ENCODE measurements at places on chromosomes 6 and 20. TPM values are rescaled to one million over a fixed set of nuclear protein-coding genes. Genes with fewer than 3 reads are reported as not detected.

DNA sequence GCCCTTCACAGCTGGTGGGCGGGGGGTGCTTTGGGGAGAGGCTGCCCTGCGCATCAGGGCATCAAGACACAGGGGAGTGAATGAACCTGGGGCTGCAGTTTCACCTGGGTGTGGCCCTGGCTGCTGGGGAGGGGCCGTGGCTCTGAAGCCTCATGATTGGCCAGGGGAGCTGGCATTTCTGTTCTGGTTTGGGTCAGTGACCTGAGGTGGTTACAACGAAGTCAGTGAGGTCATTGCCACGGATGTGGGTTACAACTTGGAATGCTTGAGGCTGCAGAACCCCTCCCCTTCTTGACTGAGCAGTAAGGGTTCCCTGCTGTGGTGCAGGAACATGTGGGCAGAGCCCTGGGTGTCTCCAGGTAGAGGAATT, 3.0 kb downstream of the TCEA2 start:
- no peak for DNase-seq

DNA sequence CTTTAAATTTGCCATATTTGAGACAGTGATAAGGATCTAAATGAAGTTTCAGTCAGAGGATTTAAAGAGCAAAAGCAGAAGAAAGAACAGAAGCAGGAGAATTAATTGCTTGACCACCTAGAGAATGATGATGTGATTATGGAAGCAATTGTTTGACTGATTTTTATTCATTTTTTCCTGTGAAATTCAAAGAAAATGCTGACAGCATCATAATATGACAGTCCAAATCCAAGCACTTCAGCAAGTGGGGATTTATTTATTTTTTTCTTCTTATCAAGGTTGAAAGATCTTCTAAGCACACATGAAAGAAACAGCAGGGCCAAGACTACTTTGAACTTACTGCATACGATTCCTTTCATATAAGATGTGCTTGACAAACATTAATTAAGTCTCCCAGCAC, 125.2 kb downstream of the BMP2 start:
- DNase-seq = no peak

DNA sequence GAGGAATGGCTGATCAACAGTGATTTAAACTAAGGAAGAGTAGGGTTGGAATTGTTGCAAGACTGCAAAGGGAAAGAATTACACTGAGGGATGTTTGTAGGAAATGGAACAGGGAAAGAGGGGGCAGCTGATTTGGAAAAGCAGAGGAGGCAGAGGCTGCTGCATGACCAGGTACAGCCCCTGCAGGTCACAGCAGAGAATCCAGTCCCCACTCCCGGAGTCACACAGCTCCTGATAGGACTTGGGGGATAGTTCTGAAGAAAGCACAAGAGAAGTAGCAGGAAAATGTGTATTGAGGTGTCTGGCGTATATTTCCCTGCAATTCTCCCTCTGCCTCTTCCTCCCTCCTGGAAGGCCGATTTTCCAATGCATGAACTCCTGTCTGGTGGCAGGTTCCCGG, 92.5 kb upstream of the PDE10A start:
- DNase-seq = no peak

GRCh38 chr6:159594106-159594749, 98.8 kb downstream of the SOD2 start:
- DNase-seq = no peak

DNA sequence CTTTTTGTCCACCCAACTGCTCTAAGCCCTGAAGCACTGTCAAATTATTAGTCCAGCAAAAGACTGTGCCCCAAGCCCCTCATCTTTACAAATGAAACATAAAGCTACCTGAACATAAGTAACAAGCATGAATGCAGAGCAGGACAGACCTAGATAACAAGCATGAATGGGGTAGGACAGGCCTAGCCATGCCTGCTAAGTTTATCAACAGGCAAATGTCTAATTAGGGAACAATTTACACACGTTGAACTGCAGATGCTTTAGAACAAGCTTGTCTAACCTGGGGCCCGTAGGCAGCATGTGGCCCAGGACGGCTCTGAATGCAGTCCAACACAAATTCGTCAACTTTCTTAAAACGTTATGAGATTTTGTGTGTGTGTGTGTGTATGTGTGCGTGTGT, 13.6 kb downstream of the FBXO30 start:
- no peak for DNase-seq

- DNase-seq = no peak
Observed at GRCh38 chr20:3456648-3457047, 14.2 kb upstream of the ATRN start.

DNA sequence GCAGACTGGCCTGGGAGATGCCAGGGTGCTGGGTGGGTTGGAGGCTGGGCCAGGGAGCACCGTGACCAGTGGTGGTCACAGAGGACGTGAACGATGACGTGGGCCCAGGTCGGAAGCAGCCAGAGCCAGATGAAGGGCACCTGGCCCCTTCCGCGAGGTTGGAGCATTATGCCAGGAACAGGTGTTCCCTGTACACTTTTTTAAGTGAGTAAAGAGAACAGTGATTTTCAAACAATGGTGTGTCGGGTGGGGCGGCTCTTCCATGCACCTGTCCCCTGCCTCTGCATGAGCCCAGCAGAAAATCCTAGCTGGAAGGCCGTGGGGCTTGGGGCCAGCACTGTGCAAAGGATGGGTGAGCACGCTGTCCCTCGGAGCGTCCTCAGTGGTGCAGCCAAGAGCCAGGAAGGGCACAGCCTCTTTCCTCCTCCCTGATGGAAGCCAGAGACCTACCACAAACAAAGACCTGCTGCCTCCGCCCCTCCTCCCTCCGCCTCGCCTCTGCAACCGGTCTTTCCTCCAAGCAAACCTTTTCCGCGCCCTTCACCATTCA, 350.5 kb downstream of the ZFAND3 start:
- no peak for DNase-seq

DNA sequence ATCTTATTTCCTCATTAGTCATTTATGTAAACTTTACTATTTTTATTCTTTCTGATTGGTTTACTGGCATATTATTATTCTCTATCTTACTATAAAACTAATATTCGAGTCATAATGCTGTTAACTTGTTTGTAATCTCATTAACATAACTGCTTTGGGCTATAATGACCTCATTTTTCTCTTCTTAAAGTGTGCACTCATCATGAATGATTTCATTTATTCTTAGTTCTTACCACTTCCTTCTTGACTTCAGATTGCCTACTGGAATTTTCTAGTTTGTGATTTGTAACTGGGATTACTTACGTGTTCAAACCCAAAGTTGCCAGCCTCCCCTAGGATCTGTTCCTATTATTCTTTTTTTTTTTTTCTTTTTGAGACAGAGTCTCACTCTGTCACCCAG, 91.8 kb upstream of the TNFAIP3 start:
- DNase-seq = no peak

DNA sequence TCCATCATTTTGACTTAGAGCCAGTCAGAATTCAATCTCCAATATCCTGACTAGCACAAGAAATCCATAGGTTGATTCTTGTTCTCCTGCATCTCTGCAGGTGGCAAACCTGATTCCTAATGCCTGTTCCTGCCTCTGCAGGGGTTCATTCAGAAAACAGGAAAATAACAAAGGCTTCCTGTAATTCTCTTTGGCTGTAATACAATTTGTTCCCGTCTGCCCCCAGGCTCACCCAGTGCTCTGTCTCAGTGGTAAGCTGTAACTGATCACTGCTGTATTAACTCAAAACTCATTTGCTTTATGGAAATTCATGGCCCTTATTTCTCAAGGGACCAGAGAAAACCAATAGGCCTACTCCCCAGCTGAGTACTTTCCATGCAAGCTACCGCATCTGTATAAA, 88.6 kb downstream of the OPRM1 start:
- no peak for DNase-seq

DNA sequence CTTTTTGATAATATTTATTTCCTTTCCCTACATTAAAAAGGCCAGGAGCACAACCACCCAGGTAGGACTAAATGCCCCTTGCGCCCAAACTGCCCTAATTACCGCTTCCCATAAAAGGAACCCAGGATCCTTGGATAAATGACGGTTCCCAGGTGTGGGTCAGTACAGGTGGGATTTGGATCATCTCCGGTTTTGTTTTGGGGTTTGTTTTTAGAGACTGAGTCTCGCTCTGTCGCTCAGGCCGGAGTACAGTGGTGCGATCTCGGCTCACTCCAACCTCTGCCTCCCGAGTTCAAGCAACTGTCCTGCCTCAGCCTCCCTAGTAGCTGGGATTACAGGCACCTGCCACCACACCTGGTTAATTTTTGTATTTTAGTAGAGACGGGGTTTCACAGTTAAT, 28.4 kb downstream of the ZNF217 start:
- DNase-seq = no peak

DNA sequence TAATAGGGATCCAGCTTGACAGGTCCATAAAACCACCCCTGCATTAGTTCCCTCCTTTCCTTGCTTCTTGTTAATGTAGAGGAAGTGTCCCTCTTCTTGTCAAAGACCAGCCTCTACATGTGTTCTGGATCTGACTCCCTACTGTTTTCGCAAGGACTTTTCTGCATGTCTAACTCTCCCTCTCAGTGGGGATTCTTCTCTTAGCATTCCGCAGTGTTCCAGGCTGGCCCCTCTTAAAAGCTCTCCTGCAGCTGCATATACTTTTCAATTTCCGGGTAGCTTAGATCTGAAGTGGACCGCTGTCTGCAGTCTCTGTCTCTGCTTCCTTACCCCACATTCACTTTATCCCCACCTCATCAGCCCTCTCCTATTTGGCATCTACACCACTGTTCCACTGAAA, 96.1 kb upstream of the MAN1A1 start:
- no peak for DNase-seq

GRCh38 chr6:148226284-148226683, 116.4 kb upstream of the SASH1 start:
- no peak for DNase-seq

GRCh38 chr6:160388922-160389321, 40.7 kb downstream of the SLC22A3 start:
- no peak for DNase-seq

DNA sequence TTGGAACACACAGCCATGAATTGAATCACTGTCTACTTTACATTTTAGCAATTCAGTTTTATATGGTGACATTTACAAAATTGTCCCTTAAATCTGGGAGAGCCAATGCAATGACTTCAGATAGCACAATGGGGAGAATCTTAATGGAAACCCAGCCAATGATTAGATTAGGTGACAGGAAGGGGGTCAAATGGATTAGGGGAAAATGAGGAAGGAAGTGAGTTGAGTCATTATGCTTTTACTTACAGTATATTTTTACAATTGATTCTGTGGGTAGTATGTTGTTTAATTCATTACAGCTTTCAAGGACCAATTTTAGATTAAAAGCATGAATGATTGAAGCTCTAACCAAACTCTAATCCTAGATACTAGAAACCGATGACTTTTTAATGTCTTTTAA, 229.8 kb downstream of the SOX4 start:
- no peak for DNase-seq

DNA sequence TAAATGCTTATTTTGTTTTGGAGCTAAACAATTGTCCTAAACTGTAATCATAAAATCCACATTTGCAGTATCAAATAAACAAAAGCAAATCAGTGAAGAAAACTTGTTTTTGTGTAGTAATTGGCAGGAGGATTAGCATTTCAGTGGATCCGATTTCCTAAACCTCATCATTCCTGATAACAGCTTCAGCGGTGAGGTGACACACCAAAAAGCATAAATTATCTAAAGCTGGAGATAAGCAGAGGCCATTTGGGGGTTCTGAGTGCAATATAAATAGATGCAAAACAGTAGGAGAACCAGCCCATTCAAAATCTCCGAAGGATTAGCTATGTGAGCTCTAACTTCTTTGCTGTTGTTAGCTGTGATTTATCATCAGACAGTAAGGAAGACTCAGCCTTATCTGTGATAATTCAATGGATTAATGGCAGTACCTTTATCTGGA, 235.8 kb downstream of the EPHA7 start:
- DNase-seq = no peak

- DNase-seq = no peak
Observed at GRCh38 chr6:26311385-26312095, 53.5 kb upstream of the BTN3A2 start.

DNA sequence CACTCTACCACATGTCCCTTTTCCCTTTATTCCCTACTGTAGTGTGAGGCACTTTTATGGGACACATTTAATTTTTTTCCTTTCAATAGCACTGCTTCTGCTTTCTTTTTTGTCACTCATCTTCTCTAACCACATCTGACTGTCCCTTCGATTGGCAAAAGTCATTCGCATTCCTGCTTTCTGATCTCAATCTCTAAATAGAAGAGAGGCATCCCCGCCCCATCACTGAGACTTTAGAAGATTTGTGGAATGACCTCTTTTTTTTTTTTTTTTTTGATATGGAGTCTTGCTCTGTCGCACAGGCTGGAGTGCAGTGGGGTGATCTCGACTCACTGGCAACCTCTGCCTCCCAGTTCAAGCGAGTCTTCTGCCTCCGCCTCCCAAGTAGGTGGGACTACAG, 9.1 kb downstream of the ZNF292 start:
- DNase-seq = no peak

DNA sequence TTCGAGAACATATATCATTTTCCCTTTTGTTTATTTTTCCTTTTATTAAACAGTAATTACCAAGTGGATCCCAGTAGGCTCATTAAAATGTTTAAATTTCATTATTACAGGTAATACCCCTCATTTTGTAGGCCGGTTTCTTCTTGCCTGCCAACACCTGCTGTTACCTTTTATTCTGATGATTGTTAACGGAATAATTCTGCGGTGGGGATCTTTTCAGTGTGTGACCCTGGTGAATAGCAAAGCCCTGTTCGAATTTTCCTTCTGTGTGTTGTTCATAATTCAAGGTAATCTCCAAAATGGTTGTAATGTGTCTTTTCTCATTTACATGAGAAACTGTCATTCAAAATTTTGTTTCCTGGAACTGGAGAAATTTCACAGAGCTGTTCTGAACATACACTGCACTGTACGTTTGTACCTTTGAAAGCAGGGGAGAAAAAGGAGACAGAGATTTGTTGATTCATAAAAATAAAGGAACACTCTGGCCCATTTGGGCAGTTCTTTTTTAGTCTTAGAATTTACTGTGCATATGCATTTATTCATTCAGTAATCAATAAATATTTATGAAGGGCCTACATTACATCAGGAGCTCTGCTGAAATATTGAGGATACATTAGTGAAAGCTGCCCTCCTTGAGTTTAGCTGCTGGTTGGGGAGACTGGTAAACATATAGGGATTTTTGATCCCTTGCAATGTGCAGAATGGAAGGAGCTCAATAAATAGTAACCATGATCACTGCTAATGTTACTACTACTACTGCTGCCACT, 502.0 kb downstream of the QKI start:
- no peak for DNase-seq

The TREM2 gene
- total RNA-seq = not detected

The SRSF12 gene
- total RNA-seq = 3.6 TPM

The LY6G6C gene
- not detected for total RNA-seq

The OPN5 gene
- total RNA-seq = not detected

The TRDN gene
- total RNA-seq = under 0.01 TPM

The ANKRD66 gene
- not detected for total RNA-seq

The PGC gene
- total RNA-seq = not detected

The FHL5 gene
- total RNA-seq = 10.5 TPM

The ZC2HC1B gene
- total RNA-seq = not detected

The LGSN gene
- not detected for total RNA-seq

The GSTA3 gene
- not detected for total RNA-seq

The HLA-DOB gene
- 1.8 TPM for total RNA-seq

Measured in sigmoid colon (tissue), 7 donors.